ENCODE measurements at places on chromosomes 2 and 18. TPM values are rescaled to one million over a fixed set of nuclear protein-coding genes. Genes with fewer than 3 reads are reported as not detected.

The VWA3B gene
- not detected for total RNA-seq

The MC2R gene
- total RNA-seq = not detected

The FOXI3 gene
- total RNA-seq = not detected

- H3K27me3 ChIP-seq = no peaks in the 10 kb centered on the region
- no peaks in the 10 kb centered on the region for H3K4me1 ChIP-seq
- DNase-seq = no peak
- H3K27ac ChIP-seq = no peak overlapping the region
- H3K36me3 ChIP-seq = no peaks in the 10 kb centered on the region
Observed at GRCh38 chr2:61558160-61558559, 20.0 kb upstream of the XPO1 start.

GRCh38 chr2:5798084-5798483, 105.9 kb downstream of the SOX11 start:
- no peaks in the 10 kb centered on the region for H3K36me3 ChIP-seq
- H3K4me3 ChIP-seq = no peak overlapping the region
- H3K27ac ChIP-seq = no peak overlapping the region
- DNase-seq = no peak
- no peaks in the 10 kb centered on the region for H3K4me1 ChIP-seq

DNA sequence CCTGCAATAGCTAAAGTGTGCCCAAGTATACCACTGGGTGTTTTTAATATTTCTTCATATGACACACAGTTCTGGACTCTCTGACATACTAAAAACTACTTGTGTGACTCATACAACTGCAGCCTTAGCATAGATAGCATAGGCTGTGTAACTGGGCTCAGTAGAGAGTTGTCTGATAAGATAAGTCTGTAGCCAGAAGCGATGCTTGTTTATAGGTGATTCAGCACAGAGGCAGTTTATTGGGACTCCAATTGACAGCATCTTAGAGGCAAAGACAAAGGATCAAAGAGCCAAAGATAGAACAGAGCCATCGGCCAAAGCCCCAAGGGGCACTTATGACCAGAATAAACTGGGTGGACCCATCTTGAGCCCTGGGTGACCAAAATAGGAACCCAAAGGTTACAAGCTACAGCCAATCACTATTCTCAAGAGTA, 42.3 kb downstream of the AAK1 start:
- DNase-seq = no peak
- H3K27me3 ChIP-seq = no peaks in the 10 kb centered on the region
- no peaks in the 10 kb centered on the region for H3K4me1 ChIP-seq
- no peak overlapping the region for H3K27ac ChIP-seq

DNA sequence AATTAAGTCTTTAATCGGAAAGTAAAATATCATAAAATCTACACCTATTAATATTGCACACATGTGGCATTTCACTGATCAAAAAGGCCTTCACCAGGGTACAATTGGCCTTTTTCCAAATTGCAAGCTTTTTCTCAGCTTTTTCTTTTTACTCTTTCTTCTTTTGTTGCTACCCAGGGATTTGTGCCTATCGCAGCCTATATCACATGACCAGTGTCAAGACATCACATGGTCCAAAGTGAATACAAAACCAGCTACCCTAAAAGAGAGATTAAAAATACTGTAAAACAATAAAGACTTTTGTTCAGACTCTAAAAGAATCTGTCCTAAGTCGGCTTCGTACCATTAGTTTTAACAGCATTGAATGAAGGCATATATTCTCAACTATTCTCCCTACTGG, 15.0 kb upstream of the OTX1 start:
- H3K27ac ChIP-seq = no peak overlapping the region
- H3K27me3 ChIP-seq = no peaks in the 10 kb centered on the region
- H3K4me3 ChIP-seq = no peak overlapping the region
- no peaks in the 10 kb centered on the region for H3K4me1 ChIP-seq

DNA sequence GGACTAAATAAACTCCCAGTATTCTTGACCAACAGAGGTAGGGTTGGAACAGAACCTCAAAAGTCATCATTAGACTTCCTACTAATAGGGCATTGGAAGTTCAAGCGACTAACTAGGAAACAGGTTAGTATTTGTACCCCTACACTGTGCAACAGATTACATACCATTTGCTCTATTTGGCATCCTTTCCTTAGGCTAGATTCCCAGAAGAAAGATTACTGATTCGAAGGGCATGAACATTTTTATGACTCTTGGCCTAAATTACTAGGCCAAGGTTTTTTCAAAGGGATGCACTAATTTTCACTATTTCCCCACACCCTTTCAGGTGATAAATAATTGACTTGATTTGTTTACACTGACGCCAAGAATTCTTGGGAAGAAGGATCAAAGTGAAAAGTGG, 104.8 kb upstream of the CYP1B1 start:
- no peaks in the 10 kb centered on the region for H3K27me3 ChIP-seq
- H3K27ac ChIP-seq = no peak overlapping the region
- peaks cover 15% of the 10 kb centered on the region for H3K4me1 ChIP-seq
- no peak for DNase-seq
- no peak overlapping the region for H3K4me3 ChIP-seq

DNA sequence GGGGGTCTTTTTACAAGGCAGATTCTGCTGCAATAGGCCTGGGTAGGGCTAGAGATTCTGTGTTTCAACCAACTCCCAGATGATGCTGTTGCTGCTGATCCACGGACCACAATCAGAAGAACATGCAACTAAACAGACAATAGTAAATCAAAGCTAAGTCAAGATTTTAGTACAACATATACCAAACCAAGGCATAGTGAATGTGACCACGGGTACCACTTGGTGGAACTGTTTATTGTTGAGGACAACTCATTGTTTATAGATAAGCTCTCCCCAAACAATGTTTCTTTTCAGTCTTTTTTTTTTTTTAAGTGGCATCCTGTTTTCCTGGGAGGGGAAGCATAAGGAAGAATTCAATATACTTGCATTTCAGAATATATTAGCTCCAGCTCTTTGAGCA, 36.0 kb upstream of the DARS1 start:
- DNase-seq = no peak
- H3K27me3 ChIP-seq = no peaks in the 10 kb centered on the region
- H3K27ac ChIP-seq = no peak overlapping the region
- H3K36me3 ChIP-seq = no peaks in the 10 kb centered on the region
- no peaks in the 10 kb centered on the region for H3K4me1 ChIP-seq

DNA sequence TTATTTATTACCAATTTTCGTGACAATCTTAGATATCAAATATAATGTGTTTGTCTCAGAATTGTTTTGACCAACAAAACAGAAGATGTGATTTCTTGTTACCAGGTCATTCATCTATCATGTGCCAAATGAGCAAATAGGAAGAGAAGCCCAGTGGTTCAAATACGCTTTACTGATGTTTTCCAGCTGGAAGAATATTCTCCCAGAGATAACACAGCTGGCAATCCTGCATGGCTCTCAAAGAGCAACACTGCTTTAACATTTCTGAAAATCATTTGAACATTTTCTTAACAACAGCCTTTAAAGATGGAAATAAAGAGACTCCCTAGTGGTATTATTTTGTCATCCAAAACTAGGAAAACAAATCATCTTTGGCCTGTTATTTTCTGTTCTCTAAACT, 359.8 kb downstream of the CTNNA2 start:
- H3K36me3 ChIP-seq = no peaks in the 10 kb centered on the region
- no peaks in the 10 kb centered on the region for H3K27me3 ChIP-seq
- H3K4me3 ChIP-seq = no peak overlapping the region
- no peaks in the 10 kb centered on the region for H3K4me1 ChIP-seq

DNA sequence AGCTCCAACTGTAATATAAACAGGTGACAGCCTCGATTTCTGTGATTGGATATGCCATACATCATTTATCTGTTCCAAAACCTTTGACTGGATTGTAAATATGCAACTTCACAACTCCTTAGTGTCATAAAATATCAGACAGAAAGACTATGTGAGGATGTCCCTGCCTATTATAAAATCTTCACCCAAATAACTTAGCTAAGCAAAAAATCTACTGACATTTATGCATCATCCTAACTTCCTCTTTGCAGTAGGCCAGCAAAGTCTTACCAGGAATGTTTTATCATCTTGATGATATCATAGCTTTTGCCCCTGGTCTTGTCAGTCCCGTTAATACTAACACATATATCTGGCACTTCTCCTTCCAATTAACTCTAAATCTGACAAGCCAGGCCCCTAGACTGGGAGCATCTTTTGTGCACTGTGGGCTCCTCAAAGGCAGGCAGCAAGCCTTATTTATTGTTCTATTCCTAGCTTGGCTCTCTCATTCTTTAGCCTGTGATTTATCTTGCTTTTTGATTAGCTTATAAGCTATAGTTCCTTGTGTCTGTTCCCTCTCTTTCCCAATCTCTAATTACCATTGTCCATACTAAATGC, 356.5 kb upstream of the HNMT start:
- no peaks in the 10 kb centered on the region for H3K4me1 ChIP-seq
- no peaks in the 10 kb centered on the region for H3K36me3 ChIP-seq
- no peak for DNase-seq
- H3K27me3 ChIP-seq = no peaks in the 10 kb centered on the region
- no peak overlapping the region for H3K4me3 ChIP-seq

DNA sequence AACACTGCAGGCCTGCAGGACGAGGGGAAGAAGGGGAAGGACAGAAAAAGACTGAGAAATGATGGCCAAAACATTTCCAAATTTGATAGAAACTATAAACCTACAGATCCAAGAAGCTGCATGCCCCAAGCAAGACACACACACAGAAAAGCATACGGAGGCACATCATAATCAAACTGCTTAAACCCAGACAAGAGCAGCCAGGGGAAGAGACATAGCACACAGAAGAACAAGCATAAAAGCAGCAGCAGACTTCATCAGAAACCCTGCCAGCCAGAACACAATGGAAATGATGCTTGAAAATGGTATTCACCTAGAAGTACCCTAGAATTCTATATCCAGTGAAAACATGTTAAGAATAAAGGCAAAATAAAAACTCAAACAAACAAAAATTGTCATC, 57.2 kb upstream of the RNU4ATAC start:
- H3K4me3 ChIP-seq = no peak overlapping the region
- no peak overlapping the region for H3K27ac ChIP-seq
- H3K36me3 ChIP-seq = no peaks in the 10 kb centered on the region
- H3K27me3 ChIP-seq = no peaks in the 10 kb centered on the region
- no peaks in the 10 kb centered on the region for H3K4me1 ChIP-seq

- H3K4me1 ChIP-seq = no peaks in the 10 kb centered on the region
- H3K4me3 ChIP-seq = no peak overlapping the region
- H3K36me3 ChIP-seq = no peaks in the 10 kb centered on the region
- H3K27ac ChIP-seq = no peak overlapping the region
- DNase-seq = no peak
Observed at GRCh38 chr2:166154685-166155338, 27.0 kb upstream of the SCN1A start.
